Natural killer cell treated with Interleukin-12 subunit alpha and Interleukin-12 subunit beta and Interleukin-15 and Interleukin-18, amount 100 ng/mL, for 72 hours (primary cell): ENCODE measurements at places on chromosomes 6 and 20. TPM values are rescaled to one million over a fixed set of nuclear protein-coding genes. Genes with fewer than 3 reads are reported as not detected.

- no peak for DNase-seq
These were observed 7.6 kb downstream of the HLA-DRB5 start for GRCh38 chr6:32522302-32523047.

C6orf120 gene
- total RNA-seq, result 20.0 TPM

OR11A1 gene
- not detected for total RNA-seq

DNA sequence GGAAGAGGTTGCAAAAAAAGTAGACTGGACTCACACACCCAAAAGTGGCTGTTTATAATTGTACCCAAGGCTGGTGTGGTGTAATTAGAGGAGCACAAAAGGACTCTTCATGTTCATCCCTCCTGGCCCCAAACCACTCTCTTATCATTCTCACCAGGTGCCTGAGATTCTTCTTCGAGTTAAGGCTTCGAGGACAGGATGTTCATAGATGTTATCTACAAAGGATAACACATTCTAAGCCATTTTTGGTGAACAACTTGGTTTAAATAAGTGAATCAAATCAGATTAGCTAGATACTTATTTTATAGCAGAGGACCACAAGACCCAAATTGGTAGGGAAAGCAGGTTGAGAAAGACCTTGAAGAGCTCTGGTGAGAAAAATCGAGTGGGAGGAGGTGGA is 73.1 kb upstream of the SUPT3H start:
- DNase-seq, result no peak

GRCh38 chr6:158416883-158417759 is 104.9 kb downstream of the TULP4 start:
- no peak for DNase-seq

FGD2 gene
- 9.1 TPM for total RNA-seq

GRCh38 chr6:77447254-77447653 is 16.0 kb downstream of the HTR1B start:
- no peak for DNase-seq

DNA sequence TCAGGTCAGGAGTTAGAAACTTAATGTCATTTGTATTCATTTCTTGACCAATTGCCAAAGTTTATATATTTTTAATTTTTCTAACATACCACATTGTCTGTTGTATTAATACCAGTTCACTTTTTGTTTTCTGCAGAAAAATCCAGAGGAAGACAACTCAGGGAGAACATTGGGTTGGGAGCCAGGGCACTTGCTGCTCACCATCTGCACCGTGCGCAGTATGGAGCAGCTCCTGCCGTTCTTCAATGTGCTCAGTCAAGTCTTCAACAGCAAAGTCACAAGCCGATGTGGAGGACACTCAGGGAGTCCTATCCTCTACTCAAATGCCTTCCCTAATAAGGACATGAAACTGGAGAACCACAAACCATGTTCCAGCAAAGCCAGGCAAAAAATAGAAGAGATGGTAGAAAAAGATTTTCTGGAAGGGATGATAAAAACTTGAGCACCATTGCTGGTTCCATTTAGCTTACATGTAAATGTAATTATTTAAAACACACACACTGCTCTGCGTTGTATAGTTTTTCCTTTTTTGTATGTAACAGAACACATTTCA is 25.3 kb downstream of the PGM3 start:
- DNase-seq, result no peak

GRCh38 chr20:34254979-34255378 is 13.8 kb downstream of the ASIP start:
- DNase-seq, result no peak

CYP24A1 gene
- total RNA-seq, result not detected

DNA sequence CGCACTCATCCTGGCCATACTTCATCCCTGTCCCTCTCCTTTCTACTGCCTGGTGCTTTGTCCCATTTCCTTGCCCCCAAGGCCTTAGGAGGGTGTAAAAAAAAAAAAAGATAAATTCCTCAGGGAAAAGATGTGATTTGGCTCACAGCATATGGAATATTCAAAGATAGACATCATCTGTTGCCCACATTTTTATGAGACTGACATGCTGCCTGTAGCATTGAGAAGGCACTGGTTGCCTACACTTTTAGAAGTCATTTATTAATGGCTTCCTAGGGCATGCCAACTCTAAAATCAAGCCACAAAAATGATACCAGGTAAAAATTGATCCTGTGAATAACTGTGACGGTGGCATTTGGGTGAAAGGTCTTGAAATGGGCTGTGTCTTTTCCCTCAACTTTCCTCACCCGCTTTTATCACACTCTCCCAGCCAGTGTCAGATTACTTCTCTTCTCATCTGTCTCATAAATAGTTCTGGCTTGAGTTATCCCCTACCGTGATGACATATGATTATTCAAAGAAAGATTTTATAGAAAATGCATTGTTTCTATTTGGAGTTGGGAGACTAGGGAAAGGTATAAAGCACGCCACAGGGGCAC is 139.4 kb downstream of the CARMIL1 start:
- no peak for DNase-seq
